Activated T-helper 1 cell treated with anti-CD3 and anti-CD28 coated beads, Interleukin-12 subunit alpha, Interleukin-12 subunit beta, Interleukin-2, Interleukin-4 antibody, amounts not matched to agents 30 ng/mL and 10 ng/mL and 1 ng/mL, durations not matched to agents 14 hours and 24 hours and 36 hours (primary cell): ENCODE measurements at places on chromosomes 11 and 22. TPM values are rescaled to one million over a fixed set of nuclear protein-coding genes. Genes with fewer than 3 reads are reported as not detected.

GRCh38 chr11:15965562-15966250 lies 390.6 kb downstream of the SOX6 start:
- no peak for DNase-seq

DNA sequence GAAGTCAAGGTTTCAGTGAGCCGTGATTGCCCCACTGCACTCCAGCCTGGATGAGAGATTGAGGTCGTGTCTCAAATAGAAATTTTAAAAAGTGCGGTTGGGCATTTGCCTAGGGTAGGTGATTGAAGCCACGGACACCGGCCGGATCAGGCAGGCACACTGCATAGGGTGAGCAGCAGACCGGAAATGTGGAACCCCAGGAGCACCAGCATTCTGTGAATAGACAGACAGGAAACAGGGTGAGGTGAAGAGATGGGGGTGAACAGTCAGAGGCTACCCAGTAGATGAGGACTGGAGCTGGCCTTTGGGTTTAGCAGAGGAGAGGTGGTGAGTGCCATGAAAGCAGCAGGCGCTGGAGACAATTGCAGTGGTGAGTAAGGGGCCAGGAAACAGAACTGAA lies 43.5 kb downstream of the PPFIA1 start:
- no peak for DNase-seq

DNA sequence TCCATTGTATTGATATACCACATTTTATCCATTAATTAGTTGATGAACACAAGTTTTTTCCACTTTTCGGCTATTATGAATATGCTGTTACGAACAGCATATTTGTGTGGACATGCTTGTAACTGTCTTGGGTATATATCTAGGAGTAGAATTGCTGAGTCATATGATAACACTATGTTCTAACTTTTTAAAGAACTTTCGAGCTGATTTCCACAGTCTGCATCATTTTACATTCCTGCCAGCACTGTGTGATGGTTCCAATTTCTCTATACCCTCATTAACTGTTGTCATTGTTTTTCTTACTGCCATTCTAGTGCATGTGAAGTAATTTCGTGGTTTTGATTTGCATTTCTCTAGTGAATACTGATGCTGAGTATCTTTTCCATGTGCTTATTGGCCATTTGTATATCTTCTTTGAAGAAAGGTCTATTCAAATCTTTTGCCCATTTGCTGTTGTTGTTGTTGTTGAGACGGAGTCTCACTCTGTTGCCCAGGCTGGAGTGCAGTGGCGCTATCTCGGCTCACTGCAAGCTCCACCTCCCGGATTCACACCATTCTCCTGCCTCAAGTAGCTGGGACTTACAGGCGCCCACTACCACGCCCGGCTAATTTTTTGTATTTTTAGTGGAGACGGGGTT lies 7.4 kb upstream of the RCE1 start:
- DNase-seq: no peak

- no peak for DNase-seq
Measured at GRCh38 chr11:7219491-7219890, 32.2 kb upstream of the SYT9 start.

GRCh38 chr11:126152586-126152985 lies 58.9 kb downstream of the RPUSD4 start:
- DNase-seq: no peak

- no peak for DNase-seq
Measured at GRCh38 chr11:115996125-115996807, 492.1 kb upstream of the CADM1 start.

DNA sequence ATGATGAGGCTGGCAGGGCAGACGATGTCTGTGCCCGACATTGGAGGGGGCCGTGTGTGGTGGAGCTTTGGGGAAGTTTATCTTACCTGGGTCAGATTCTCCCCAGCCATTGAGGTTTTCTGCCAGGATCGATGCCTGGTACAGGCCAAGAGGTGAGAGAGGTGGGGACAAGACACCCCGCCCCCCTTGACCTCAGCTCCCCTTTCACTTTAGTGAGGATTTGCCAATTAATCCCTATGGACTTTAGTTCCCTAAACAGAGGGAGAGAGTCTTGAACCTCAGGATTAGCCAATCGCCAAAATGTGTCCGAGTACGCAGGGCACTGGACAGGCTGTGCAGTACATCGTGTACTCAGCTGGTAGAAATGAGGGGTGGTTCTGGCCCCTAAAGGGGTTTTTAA lies 541 bp downstream of the HORMAD2 start:
- DNase-seq: no peak

- DNase-seq: no peak
Measured at GRCh38 chr11:114400915-114401223, 403 bp downstream of the RBM7 start.

DNA sequence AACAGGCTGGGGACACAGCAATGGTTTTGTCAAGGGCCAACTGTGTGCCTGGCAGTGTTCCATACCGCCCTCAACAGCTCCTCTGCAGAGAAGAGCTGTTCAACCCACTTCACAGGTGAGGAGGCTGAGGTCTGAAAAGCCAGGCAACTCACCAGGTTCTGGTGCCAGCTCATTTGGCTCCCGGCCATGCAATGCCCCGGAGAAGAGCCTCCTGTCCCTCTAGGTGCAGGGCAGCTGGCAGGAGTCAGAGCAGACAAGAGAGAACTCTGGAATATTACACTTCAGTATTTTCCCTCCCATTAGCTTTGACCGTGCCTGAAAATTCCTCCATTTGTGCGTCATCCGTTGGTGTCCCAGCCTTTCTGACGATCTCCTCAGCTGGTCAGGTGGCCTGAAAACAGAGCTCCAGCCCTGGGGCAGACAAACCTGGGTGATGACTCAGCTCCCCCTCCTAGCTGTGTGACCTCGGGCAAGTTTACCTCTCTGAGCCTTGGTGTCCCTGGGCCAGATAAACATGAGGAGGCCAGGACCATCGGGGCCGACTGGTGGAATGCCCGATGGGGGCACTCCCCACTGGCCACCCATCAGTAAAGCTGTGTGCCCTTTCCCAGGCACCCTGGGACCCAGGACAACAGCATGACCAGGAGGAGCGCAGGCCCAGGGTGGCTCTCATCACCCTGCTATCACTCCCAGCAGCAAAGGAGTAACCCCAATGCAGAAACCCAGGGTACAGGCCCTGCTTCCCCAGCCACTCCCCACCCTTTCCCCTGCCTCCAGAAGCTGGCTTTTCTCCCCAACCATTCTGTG lies 9.6 kb upstream of the C1QTNF6 start:
- DNase-seq: no peak

DNA sequence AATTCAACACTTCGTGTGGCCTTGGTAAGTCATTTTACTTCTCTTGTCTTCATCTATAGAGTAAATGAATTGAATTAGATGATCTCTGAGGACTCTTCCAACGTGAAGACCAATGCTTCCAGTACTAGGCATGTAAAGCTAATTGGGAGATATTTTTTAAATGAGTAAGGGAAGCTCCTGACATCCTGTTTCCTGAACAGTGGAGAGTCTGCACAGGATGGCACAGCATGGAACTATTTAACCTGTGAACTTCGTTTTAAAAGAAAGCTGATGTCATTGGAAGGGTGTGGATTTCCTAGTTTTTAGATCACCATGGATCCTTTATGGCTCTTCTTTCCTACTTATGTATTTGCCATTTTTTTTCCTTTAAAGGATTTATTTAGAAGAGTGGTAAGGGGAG lies 48.4 kb upstream of the HSD17B12 start:
- no peak for DNase-seq

- DNase-seq: no peak
Measured at GRCh38 chr11:128336203-128336602, 251.2 kb downstream of the ETS1 start.

DNA sequence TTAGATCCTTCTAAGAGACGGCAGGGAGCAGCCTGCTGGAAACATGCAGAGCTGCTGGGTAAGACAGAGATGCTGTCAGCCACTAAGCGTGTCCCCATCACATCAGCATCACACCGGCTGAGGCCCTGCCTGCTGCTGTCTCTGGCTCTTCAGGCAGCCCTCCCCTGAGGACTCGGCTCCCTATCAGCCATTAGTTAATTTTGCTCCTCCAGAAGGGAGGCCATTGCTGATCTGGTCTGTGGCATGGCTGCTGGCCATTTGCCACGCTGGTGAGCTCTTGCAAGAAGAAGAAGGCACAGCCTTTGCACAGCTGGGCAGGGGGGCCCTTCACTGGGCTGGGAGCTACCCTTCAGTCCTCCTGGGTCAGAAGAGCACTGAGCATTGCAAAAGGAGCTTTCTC lies 131.2 kb upstream of the PARVA start:
- DNase-seq: no peak

GRCh38 chr11:86101941-86102407 lies 33.1 kb upstream of the PICALM start:
- DNase-seq: no peak

- DNase-seq: no peak
Measured at GRCh38 chr11:84788220-84788619, 838.9 kb downstream of the DLG2 start.

GRCh38 chr22:21055564-21055834 lies 9.8 kb downstream of the LRRC74B start:
- DNase-seq: no peak

GRCh38 chr11:118813551-118813950 lies 22.6 kb upstream of the DDX6 start:
- DNase-seq: no peak

DNA sequence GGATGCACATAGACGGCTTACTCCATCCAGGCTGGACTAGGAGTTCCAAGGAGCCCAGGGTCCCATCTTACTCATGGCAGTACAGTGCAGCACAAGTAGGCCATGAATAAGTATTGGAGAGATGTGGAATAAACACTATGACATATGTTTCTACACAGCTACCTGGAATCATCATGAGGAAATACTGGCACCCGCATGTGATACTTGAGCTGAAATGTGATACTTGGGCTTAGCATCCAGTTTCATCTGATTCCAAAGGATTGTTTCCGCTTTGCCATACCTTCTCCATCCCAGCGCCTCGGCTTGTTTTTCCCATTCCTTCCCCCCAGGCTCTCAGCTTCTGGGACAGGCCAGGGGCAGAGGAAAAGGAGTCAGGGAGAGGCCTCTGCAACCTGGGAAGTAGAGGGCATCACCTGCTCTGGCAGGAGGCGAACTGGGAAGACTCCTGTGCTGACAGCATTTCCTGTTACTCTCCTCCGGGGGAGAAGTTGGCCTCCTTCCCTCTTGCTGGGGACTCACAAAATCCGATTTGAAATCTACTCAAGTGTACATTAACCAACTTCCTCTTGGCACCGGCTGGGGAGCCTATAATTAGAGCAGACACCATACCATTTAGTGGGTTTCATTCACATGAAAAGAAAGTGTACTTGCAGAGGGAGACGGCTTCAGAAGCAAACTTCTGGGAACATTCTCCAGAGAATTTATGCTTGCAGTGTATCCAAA lies 187.8 kb downstream of the MIAT start:
- DNase-seq: no peak

DNA sequence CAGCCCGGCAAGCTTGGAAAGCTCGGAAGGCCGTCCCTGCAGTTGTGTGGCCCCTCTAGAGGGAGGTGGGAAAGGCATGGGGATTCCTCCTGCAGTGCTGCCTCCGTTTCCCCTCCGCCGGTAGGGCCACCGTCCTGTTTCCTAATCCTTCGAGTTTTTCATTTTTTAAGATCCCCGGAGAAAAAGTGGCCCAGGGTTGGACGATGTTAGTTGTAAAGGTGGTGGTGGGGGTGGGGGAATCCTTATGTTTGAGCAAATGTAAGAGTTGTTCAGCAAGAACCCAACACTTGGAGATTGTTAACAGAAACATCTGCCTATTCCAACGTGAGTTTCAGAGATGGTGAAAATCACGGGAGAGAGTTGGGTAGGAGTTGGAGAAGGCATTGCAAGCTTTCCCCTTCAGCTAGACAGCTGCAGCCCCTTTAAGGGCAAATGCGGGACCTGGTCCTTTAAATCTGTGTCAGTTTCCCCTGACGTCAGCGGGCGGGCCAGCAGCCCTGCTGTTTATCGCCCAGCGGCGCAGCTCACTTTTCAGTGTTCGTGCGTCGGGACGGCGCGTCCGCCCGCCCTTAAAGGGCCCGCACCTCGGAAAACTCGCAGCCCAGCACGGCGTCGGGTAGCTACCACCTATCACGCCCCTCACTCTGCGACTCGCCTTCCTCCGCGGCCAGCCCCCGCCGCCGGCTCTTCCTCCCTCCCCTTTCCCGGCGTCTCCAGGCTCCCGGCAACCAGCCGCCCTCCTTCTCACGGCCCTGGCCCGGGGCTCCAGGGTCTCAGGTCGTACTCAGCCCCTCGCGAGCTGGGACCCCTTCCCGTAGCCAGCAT lies at the start of gene SIDT2:
SIDT2 (plus strand) TSS at position 534 of the 825 bp plus-strand sequence. CDS start 521 bp downstream, outside the sequence.
- DNase-seq: peak; percentile 89

DNA sequence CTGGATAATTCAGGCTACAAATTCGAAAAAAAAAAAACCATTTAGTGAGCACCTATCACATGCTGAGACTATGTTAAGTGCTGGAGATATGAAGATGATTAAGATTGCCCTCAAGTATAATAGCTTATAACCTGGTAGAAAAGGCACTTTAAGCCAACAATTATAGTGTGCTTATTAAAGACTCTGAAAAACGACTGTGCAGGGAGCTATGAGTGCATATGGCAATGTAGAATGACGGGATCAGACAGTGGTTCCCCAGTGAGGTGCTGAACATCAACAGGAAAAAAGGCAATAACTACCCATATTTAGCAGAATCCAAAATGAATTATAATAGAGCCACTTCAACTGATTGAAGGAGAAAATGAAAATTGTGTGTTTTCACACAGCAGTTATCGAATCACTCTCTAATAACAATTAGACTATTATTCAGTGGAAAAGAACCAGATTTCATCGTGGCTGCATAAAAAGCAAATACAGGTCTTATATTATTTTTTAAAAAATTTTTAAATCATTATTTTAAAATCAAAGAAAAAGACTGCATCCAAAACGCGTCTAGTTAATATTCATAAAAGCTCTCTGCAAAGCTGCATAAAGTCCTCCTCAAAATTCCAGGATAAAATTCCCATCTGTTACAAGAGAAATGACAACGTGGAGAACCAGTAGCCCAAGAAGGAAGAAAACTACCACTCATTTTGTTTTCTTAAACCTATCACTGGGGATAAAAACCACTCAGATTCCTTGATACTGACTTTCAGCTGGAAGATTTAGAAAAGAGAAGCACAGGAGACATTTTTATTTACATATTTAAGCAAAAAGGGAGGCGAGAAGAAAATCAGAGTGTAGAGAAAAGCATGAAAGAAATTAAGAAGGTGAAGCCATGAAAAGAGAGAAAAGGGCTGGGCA lies 1.1 kb downstream of the MTMR2 start:
- DNase-seq: no peak

DNA sequence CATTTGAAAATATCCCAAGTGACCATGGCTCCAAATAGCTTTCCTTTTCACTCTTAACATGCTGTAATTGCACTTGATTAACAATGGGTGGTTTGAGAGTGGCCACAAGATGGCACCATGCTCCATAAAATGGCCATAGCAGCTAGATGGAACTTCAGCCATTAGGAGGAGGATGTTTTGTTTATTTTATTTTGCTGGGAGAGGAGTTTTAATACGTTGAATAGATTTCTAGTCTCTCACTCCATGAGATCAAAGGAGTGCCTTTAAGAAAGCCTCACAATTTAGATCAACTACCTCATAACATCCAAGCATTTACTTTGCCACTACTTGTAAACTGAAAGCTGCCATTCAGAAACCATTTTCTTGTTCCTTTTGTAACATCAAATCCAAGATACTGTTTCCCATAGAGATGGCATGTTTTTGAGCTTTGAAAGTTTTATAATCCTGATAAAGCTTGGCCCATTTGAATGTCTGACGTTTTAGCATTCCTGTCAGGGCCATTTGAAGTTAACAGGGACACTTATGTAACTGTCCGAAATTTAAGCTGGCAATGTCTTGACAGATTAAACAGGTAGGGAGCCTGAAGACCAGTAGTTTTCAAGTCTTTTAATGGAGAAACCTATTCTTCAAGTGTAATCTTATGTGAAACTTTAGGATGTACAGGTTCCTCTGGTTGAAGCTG lies 4.7 kb downstream of the FEN1 start:
- DNase-seq: peak; percentile 60

ACTN3 gene
- 0.05 TPM in 1 of 2 replicates, not detected in the other for total RNA-seq

C11orf87 gene
- total RNA-seq: not detected in 2 replicates

ST14 gene
- total RNA-seq: not detected in 2 replicates

FAM181B gene
- total RNA-seq: not detected in 2 replicates

SLC17A6 gene
- not detected in 2 replicates for total RNA-seq
